NAMALWA (cell line): ENCODE measurements at places on chromosomes 3 and 15.

GRCh38 chr3:196624067-196624790 lies 15.3 kb upstream of the NRROS start:
- no peak for DNase-seq

GRCh38 chr3:152321200-152321954 lies 52.6 kb downstream of the MBNL1 start:
- DNase-seq: no peak

- DNase-seq: no peak
These were observed 278.5 kb upstream of the UMPS start for GRCh38 chr3:124451630-124452317.

GRCh38 chr15:42577514-42578031 lies 2.2 kb downstream of the STARD9 start:
- DNase-seq: no peak
